ENCODE measurements at places on chromosomes 5 and 9. TPM values are rescaled to one million over a fixed set of nuclear protein-coding genes. Genes with fewer than 3 reads are reported as not detected.

Gene PCDHA9
- total RNA-seq = not detected

Gene NMUR2
- not detected for total RNA-seq

Gene SAXO1
- not detected for total RNA-seq

Gene TPPP
- 0.94 TPM for total RNA-seq

Gene MAMDC2
- total RNA-seq = 2.2 TPM

Gene QRFP
- total RNA-seq = not detected

Gene ISL1
- total RNA-seq = not detected

Gene SPINK9
- total RNA-seq = not detected

Gene RAD17
- total RNA-seq = 13.1 TPM

Gene C8G
- not detected for total RNA-seq

Gene POLR3G
- total RNA-seq = 32.8 TPM

Gene ZER1
- total RNA-seq = 26.9 TPM

Gene ZNF879
- total RNA-seq = 1.0 TPM
